ENCODE measurements at places on chromosomes 11 and 22. TPM values are rescaled to one million over a fixed set of nuclear protein-coding genes. Genes with fewer than 3 reads are reported as not detected.

DNA sequence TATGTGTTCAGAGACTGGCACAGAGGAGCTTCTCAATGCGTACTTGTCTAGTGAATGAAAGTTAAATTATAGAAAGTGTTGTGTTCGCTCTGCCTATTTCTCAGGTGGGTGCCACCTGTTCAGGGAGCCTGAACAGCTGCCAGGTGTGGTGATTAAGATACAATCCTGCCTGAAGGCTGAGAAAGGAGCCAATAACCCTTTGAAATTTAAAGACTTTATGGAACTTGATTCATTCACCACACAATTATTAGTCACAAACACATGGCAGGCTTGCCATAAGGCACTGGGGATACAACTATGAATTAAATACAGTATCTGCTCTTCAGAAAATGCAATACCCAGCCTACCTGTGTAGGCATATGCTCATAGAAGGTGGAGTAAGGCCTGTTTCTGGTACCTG is 92.9 kb upstream of the AMOTL1 start:
- H3K4me3 ChIP-seq, result no peak overlapping the region
- no peak for DNase-seq
- H3K27ac ChIP-seq, result no peak overlapping the region
- no peaks in the 10 kb centered on the region for H3K4me1 ChIP-seq
- H3K36me3 ChIP-seq, result no peaks in the 10 kb centered on the region

OR51E1 gene
- not detected for total RNA-seq

GRCh38 chr11:101407324-101407723 is 176.5 kb downstream of the TRPC6 start:
- no peaks in the 10 kb centered on the region for H3K4me1 ChIP-seq
- H3K4me3 ChIP-seq, result no peak overlapping the region
- H3K27me3 ChIP-seq, result no peaks in the 10 kb centered on the region
- no peak overlapping the region for H3K27ac ChIP-seq

DRD2 gene
- total RNA-seq, result not detected

GRCh38 chr11:65794570-65795510 is 8.0 kb downstream of the OVOL1 start:
- H3K4me3 ChIP-seq, result no peak overlapping the region
- H3K4me1 ChIP-seq, result no peaks in the 10 kb centered on the region
- H3K36me3 ChIP-seq, result no peaks in the 10 kb centered on the region
- no peak overlapping the region for H3K27ac ChIP-seq

- no peak overlapping the region for H3K4me3 ChIP-seq
- H3K27ac ChIP-seq, result no peak overlapping the region
- no peak for DNase-seq
- no peaks in the 10 kb centered on the region for H3K36me3 ChIP-seq
These were observed 86.0 kb downstream of the CCDC81 start for GRCh38 chr11:86460461-86461385.

GRCh38 chr11:62393735-62394134 is 25.1 kb upstream of the SCGB1A1 start:
- DNase-seq, result no peak
- H3K27ac ChIP-seq, result 0 out of 3 replicates have a peak overlapping the region, but pooled peaks have one; percentile 10
- no peaks in the 10 kb centered on the region for H3K36me3 ChIP-seq
- H3K4me3 ChIP-seq, result no peak overlapping the region
- H3K4me1 ChIP-seq, result peaks cover 53% of the 10 kb centered on the region
- H3K27me3 ChIP-seq, result no peaks in the 10 kb centered on the region

- peaks cover 25% of the 10 kb centered on the region for H3K36me3 ChIP-seq
- DNase-seq, result peak; percentile 74
- H3K27ac ChIP-seq, result peak within 1 kb of the TSS; percentile 95
- H3K4me3 ChIP-seq, result peak within 1 kb of the TSS; percentile 86
- H3K27me3 ChIP-seq, result no peaks in the 10 kb centered on the region
- peaks cover 23% of the 10 kb centered on the region for H3K4me1 ChIP-seq
These were observed at the start of gene CSNK1E for GRCh38 chr22:38317122-38317994. TSS of gene CSNK1E (minus strand) at chr22:38317433. CDS start at chr22:38314157, 3,276 bp downstream.

DNA sequence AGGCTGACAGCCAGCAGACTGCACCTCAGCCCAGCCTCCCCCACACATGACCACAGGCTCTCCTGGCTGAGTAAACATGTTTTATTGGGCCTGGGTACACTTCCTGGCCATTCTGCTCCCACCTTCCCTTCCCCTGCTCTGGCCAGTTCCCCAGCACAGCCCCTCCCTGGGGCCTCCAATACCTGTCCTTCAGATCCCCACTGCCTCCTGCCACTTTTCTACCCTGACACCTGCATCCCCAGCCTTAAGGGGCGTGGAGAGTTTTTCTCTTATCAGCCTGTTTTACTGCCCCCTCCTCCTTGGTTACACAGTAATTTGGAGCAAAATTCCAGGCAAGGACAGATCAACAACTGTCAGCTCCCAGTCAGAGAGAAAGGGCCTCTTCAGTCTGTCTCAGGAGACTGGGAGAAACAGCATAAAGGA is at the start of gene ISX:
ISX (plus strand) TSS at position 363 of the 423 bp plus-strand sequence. CDS start 930 bp downstream, outside the sequence.
- H3K36me3 ChIP-seq, result 0 out of 3 replicates have a peak, but pooled peaks cover 4% of the 10 kb centered on the region
- H3K4me1 ChIP-seq, result peaks cover 16% of the 10 kb centered on the region
- peak within 1 kb of the TSS; percentile 54 for H3K27ac ChIP-seq

GRCh38 chr11:94774345-94774744 is 6.2 kb downstream of the AMOTL1 start:
- no peaks in the 10 kb centered on the region for H3K36me3 ChIP-seq
- DNase-seq, result no peak
- no peak overlapping the region for H3K4me3 ChIP-seq
- no peaks in the 10 kb centered on the region for H3K27me3 ChIP-seq

DNA sequence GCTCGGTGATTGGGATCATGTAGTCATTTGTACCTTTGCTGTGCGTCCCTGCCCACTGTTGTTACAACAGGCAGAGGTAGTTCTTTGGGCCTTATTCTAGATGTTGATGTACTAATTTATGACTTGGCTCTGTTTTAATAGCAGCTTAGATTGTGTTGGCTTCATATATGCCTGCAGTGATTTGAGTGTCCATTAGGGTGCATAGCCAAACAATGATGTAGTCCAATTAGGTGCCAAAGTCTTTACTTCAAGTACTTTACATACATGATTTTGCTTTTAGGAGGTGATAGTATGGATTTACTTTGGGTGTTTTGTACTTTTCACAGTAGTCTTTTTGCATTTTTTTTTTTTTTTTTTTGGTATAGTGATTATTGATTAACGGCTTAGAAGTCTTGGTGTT is 46.4 kb downstream of the PPP6R3 start:
- no peak for DNase-seq
- peaks cover 12% of the 10 kb centered on the region for H3K36me3 ChIP-seq
- no peak overlapping the region for H3K27ac ChIP-seq

- H3K36me3 ChIP-seq, result no peaks in the 10 kb centered on the region
- H3K27ac ChIP-seq, result no peak overlapping the region
- H3K27me3 ChIP-seq, result no peaks in the 10 kb centered on the region
- no peak overlapping the region for H3K4me3 ChIP-seq
- H3K4me1 ChIP-seq, result no peaks in the 10 kb centered on the region
These were observed 88.8 kb upstream of the BARX2 start for GRCh38 chr11:129286813-129287212.

DNA sequence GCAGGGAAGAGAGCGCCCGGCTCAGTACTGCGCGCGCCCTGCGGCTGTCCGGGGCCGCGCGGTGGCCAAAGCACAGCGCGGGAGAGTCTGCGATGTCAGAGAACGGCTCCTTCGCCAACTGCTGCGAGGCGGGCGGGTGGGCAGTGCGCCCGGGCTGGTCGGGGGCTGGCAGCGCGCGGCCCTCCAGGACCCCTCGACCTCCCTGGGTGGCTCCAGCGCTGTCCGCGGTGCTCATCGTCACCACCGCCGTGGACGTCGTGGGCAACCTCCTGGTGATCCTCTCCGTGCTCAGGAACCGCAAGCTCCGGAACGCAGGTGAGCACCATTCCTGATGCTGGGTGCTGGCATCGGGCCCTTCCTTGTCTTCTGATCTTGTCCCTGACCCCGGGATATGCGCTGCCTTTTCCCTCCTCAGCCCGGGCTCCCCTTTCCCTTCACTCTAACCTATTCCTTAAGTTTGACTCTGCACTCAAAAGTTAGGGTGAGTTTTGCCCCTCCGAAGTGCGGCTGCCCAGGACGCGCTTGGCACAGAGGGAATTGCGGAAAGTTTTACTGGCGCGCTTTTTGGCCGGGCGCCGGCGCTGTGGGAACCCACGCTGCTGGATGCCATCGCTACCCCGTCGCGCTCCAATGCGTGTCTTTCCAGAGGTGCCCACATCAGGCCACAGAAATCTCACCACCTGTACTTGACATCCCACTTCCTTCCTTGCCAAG is at the start of gene MTNR1B:
MTNR1B (plus strand) TSS at position 18 of the 714 bp plus-strand sequence; CDS start at position 93, 75 bp downstream.
- no peak for DNase-seq
- no peak within 1 kb of the TSS for H3K27ac ChIP-seq
- no peak within 1 kb of the TSS for H3K4me3 ChIP-seq
- H3K27me3 ChIP-seq, result no peaks in the 10 kb centered on the region
- H3K4me1 ChIP-seq, result peaks cover 4% of the 10 kb centered on the region

DNA sequence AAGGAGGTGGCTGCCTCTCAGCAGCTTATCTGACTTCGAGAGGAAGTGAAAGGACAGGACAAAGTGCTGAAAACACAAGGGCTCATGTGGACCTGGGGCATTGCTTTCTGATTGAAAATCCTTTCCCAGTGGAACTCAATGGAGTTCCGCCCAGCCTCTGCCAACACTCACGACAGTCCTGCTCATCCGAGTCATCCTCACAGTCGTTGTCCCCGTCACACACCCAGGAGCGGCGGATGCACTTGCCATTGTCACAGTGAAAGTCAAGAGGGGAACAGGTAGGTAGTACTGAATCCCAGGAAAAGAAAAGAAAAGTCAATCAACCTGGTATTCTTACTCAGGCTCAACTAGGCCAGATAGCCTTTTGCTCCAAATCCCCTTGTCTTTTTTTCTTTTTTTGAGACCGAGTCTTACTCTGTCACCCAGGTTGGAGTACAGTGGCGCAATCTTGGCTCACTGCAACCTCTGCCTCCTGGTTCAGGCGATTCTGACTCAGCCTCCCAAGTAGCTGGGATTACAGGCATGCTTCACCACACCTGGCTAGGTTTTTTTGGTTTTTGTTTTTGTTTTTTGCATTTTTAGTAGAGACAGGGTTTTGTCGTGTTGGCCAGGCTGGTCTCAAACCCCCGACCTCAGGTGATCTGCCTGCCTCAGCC is 18.1 kb downstream of the LRP4 start:
- no peaks in the 10 kb centered on the region for H3K36me3 ChIP-seq
- no peak for DNase-seq
- peaks cover 23% of the 10 kb centered on the region for H3K27me3 ChIP-seq

- no peaks in the 10 kb centered on the region for H3K36me3 ChIP-seq
- H3K4me3 ChIP-seq, result no peak overlapping the region
- H3K27ac ChIP-seq, result no peak overlapping the region
- no peak for DNase-seq
- no peaks in the 10 kb centered on the region for H3K4me1 ChIP-seq
These were observed 648.7 kb upstream of the CCDC179 start for GRCh38 chr11:23509023-23509422.

- H3K4me3 ChIP-seq, result peak overlapping the region; percentile 65
- no peak overlapping the region for H3K27ac ChIP-seq
- peaks cover 26% of the 10 kb centered on the region for H3K4me1 ChIP-seq
- H3K27me3 ChIP-seq, result no peaks in the 10 kb centered on the region
- peak; percentile 69 for DNase-seq
These were observed 25.7 kb upstream of the HMGXB4 start for GRCh38 chr22:35231585-35232084.

SELENOM gene
- total RNA-seq, result 8.5 TPM

GRCh38 chr11:3745161-3745560 is 52.2 kb downstream of the NUP98 start:
- peaks cover 83% of the 10 kb centered on the region for H3K36me3 ChIP-seq
- DNase-seq, result no peak
- no peaks in the 10 kb centered on the region for H3K4me1 ChIP-seq
- H3K27ac ChIP-seq, result no peak overlapping the region
- H3K27me3 ChIP-seq, result no peaks in the 10 kb centered on the region
- H3K4me3 ChIP-seq, result no peak overlapping the region

DNA sequence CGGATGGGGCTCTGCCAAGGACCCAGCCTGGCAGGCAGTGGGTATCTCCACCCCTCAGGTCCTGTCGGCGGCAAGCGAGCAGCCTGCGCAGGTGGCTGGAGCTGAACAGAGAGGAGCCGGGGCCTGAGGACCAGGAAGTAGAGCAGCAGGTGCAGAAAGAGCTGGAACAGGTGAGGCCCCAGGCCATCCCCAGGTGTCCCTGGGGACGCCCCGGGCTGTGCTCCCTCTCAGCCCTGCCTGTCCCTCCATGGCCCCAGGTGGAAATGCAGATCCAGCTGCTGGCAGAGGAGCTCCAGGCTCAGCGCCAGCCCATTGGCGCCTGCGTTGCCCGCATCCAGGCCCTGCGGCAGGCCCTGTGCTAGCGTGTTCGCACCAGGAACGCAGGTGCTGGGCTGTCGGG is 44.0 kb downstream of the PISD start:
- H3K4me3 ChIP-seq, result no peak overlapping the region
- H3K4me1 ChIP-seq, result peaks cover 53% of the 10 kb centered on the region
- H3K27ac ChIP-seq, result no peak overlapping the region
- H3K36me3 ChIP-seq, result peaks cover 61% of the 10 kb centered on the region
- DNase-seq, result no peak

MFRP gene
- not detected for total RNA-seq

FGF4 gene
- not detected for total RNA-seq

GRCh38 chr22:46547883-46548244 is 10.4 kb upstream of the CELSR1 start:
- H3K27me3 ChIP-seq, result peaks cover 49% of the 10 kb centered on the region
- H3K4me3 ChIP-seq, result no peak overlapping the region
- no peaks in the 10 kb centered on the region for H3K4me1 ChIP-seq
- no peak overlapping the region for H3K27ac ChIP-seq
- H3K36me3 ChIP-seq, result no peaks in the 10 kb centered on the region

- H3K36me3 ChIP-seq, result no peaks in the 10 kb centered on the region
- DNase-seq, result no peak
- H3K4me1 ChIP-seq, result no peaks in the 10 kb centered on the region
- H3K27ac ChIP-seq, result no peak overlapping the region
- no peak overlapping the region for H3K4me3 ChIP-seq
These were observed 163.4 kb downstream of the INSC start for GRCh38 chr11:15278128-15278527.

GRCh38 chr11:11170352-11171084 is 182.5 kb downstream of the CSNK2A3 start:
- DNase-seq, result no peak
- H3K27me3 ChIP-seq, result no peaks in the 10 kb centered on the region
- no peaks in the 10 kb centered on the region for H3K4me1 ChIP-seq
- no peak overlapping the region for H3K27ac ChIP-seq
- H3K36me3 ChIP-seq, result no peaks in the 10 kb centered on the region

- DNase-seq, result peak; percentile 92
- peaks cover 60% of the 10 kb centered on the region for H3K4me1 ChIP-seq
- H3K27me3 ChIP-seq, result no peaks in the 10 kb centered on the region
These were observed 2.1 kb downstream of the TSPAN32 start for GRCh38 chr11:2303627-2304505.

GRCh38 chr11:37946155-37946766 is 1348.2 kb upstream of the RAG2 start:
- H3K36me3 ChIP-seq, result no peaks in the 10 kb centered on the region
- no peak overlapping the region for H3K4me3 ChIP-seq
- peak; percentile 46 for DNase-seq
- no peaks in the 10 kb centered on the region for H3K27me3 ChIP-seq
- H3K27ac ChIP-seq, result no peak overlapping the region

GRCh38 chr11:15793043-15793996 is 563.0 kb downstream of the SOX6 start:
- H3K27me3 ChIP-seq, result no peaks in the 10 kb centered on the region
- H3K36me3 ChIP-seq, result no peaks in the 10 kb centered on the region
- no peak for DNase-seq
- H3K27ac ChIP-seq, result no peak overlapping the region

PKP3 gene
- total RNA-seq, result 102 TPM

GRCh38 chr22:21857481-21857914 is 9.9 kb downstream of the MAPK1 start:
- peaks cover 64% of the 10 kb centered on the region for H3K36me3 ChIP-seq
- H3K27ac ChIP-seq, result no peak overlapping the region
- DNase-seq, result no peak
- H3K27me3 ChIP-seq, result no peaks in the 10 kb centered on the region
- no peak overlapping the region for H3K4me3 ChIP-seq

Data from K562 (cell line).